ENCODE measurements at places on chromosomes 12 and 14.
A peak's percentile ranks its signal among the peaks of the same experiment; 100 is the strongest.

DNA sequence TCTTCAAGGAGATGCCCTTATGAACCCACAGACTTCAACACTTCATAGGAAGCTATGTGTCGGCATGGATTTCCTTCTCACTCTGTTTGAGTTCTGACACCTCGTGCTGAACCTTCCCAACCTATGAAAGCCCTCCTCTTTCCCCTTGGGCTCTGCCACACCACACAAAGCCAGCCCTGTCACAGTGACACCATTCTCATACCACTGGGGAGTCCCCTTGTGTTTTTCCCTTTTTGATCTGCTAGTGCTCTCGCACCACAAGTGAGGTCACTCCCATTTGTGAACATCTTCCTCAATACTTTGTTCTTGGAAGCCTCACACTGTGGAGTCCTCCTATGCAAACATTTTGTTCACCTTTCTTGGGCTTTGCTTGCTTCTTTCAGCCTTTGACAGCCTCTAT, 264.6 kb upstream of the ALG10 start:
- DNase-seq: no peak

DNA sequence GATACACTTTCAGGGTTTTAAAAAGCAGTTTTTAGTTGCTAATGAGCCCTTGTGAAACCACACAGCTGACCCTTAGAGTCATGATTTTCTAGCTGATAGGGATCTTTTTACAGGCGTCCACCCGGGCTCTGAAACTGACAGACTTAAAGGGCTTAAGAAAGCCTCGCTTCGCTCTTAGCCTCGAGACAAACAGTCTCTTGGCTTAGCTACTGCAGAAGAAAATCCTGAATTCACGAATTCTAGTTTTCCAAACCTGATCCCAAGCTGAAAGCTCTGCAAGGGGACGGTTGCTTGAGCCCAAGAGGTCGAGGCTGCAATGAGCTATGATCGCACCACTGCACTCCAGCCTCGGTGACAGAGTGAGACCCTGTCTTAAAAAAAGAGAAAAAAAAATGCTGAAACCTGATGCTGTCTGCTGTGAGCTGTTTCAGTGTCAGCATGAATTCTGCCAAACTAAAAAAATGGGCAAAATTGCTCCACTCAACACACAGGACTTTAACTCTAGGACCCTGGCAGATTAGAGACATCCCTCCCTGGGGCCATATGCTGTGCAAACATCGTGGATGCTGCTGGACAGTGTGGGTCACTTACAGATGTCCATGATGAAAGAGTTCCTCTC, 3.1 kb upstream of the HPD start:
- no peak for DNase-seq

GRCh38 chr12:20628999-20629398, 66.1 kb upstream of the SLCO1C1 start:
- no peak for DNase-seq

- DNase-seq: peak; percentile 13
Measured at GRCh38 chr14:33839193-33840076, 111.4 kb downstream of the EGLN3 start.

DNA sequence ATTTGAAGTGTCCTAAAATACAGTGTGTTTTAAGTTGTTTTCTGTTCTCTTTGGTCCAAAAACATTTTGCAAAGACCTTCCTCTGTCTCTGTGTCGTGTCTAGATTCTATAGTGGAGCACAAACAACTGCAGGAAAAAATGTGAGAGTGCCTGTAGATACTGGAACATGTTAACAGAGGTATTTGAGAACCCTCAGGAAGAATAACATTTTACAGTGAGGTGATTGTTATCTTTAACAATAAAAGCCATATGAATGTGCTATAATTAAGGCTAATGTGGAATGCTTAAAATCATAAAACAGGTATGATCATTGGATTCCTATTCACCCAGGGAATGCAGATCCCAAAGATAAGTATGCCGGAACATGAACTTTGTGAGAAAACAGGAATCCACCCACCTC, 98.0 kb downstream of the SAMD4A start:
- DNase-seq: no peak

DNA sequence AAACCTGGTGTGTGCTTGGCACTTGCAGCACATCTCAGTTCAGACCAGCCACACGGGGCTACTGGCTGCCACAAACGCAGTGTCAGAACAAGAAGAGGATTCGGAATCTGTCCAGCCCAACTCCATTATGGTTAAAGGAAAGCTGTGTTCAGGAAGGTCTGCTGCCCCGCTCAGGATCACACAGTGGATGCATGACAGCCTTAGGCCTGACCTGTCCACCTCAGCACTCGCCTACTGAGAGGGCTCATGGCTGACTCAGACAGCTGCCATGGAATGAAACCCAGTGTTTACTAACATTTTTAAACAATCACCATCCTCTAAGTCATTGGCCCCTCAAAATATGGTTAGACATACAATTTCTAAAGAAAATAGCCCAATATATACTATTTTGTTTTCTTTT, 5.6 kb upstream of the NIN start:
- DNase-seq: no peak

DNA sequence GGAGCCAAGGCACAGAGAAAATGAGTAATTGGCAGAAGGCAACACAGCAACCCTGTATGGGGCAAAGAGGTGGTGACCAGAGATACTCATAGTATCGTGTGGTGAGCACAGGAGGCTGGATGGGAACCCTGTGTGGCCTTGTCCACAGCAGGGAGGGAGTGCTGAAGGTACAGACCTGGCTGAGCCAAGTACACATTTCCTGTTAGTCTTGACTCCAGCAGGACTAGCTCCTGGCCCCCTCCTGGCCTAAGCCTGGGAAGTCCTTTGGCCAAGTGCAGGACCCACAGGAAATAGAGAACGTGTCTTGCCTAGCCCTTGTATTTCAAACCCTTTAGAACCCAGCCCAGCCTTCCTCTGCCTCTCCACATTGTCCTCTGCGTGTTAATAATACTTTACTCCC, 289.8 kb upstream of the PWP1 start:
- no peak for DNase-seq

GRCh38 chr12:120999191-121000120, 16.8 kb downstream of the C12orf43 start:
- no peak for DNase-seq

DNA sequence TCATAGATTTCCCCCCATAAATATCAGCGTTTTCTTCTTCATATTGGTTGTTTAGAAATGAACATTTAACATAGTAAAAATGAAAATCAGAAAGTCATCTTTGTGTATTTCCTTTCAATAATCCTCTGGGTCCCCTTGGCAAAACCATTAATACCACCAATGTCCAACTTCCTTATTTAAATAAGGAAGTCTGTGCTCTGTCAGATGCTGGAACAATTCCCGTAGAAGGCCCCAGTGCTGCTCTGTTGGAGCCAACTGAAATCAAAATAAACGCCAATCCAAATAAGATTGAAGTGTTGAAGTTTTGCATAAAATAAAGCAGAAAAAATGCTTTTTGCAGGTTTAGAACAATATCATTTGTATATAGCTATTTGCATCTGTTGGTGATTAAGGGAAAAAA, 93.1 kb downstream of the PPM1H start:
- DNase-seq: no peak

GRCh38 chr12:41531147-41531829, 343.2 kb downstream of the PDZRN4 start:
- DNase-seq: no peak

- no peak for DNase-seq
Measured at GRCh38 chr12:55633151-55633550, 3.5 kb upstream of the OR10P1 start.

- DNase-seq: no peak
Measured at GRCh38 chr12:2682296-2683251, 112.2 kb upstream of the FKBP4 start.

DNA sequence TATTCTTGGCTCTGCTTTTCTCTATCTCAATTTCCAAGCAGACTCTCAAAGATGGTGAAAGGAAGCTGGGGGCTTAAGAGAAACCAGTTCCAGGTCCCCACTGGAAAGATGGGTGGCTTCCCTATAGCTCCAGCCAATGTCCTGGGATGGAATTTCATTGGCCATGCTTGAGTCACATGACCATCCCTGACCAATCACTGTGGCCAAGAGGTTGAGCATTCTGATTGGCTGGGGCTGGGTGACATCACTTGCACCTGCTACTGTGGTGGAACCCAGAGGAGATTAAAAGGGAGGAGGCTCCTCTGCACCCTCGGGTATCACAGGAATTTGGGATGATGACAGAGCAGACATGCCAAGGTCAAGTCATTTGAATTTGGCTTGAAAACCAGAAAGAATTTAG, 436.5 kb downstream of the TMEM132D start:
- DNase-seq: no peak

DNA sequence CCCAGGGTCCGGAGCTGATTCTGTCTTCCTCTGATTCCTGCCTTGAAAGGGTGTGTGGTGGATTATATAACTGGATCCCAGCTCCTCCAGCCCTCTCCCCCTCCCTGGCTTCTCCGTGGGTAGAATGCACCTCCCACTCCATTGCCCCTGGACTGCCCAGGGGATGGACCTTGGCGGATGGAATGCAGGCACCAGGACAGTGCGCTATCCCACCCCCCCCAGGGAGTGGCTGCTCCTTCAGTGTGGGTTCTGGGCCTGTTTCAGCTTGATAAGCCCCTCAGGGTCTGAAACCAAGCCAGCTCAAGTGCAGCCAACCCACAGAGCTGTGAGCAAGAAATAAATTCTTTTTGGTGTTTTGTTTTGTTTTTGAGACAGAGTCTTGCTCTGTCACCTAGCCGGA, 112.4 kb upstream of the TMEM132D start:
- no peak for DNase-seq

GRCh38 chr14:74257078-74257940, 18.1 kb downstream of the VSX2 start:
- DNase-seq: peak; percentile 47

DNA sequence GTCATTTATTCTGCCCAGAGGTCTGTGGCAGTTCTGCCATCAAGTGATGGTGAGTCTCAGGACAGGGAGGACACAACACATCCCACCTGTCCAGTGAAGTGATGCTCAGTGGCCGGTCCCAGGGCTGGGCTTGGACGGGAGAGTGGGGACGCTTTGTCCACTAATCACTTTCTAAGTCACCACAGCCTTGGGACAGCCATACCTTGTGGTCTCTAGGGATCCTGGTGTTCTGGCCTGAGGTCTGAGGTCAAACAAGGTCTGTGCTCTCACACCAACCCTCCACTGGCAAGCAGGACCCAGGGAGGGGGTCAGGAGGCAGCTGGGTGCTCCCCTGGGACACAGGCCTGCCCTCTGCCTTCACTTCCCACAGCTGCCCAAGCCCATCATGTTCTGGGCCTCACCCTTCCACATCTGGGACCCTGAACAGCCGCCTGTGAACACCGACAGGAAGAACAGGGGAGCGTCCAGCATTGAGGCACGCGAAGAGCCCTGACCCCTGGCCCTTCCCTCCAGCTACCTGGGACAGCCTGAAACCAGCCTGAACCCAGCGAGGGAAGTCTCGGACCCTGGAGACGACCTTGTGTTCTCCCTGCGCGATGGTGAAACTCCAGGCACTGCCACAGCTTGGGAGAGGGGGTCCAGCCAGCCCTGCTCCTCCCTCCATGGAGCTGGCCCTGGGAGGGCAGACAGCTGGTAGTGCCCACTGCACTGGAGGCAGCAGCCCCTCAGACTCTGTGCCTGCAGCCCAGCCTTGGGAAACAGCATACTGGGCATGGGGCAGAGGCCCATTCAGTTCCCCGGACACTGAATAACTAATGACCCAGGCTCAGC, 19.7 kb upstream of the GPR132 start:
- DNase-seq: no peak

GRCh38 chr12:80802652-80803400, 86.1 kb downstream of the MYF5 start:
- DNase-seq: no peak

GRCh38 chr12:39824505-39825212, 205.1 kb upstream of the ABCD2 start:
- DNase-seq: no peak

DNA sequence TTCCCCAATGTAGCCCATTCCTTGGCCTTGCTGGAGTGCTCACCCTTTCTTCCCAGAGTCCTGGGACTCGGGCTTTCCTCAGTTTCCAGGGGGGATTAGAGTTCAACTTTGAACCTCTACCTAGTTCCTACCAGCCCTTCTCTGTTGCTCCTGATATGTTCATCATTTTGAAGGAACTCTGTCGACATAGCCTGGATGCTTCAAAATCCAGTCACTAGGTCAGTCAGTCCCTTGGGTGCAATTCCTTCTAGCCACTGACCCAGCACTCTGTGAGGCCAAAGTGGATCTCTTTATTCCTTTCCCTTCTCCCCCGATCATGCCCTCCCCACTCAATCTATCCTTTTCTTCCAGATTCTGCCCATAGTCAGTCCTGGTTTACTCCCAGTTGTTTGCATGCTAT, 72.3 kb upstream of the TMCC3 start:
- no peak for DNase-seq

DNA sequence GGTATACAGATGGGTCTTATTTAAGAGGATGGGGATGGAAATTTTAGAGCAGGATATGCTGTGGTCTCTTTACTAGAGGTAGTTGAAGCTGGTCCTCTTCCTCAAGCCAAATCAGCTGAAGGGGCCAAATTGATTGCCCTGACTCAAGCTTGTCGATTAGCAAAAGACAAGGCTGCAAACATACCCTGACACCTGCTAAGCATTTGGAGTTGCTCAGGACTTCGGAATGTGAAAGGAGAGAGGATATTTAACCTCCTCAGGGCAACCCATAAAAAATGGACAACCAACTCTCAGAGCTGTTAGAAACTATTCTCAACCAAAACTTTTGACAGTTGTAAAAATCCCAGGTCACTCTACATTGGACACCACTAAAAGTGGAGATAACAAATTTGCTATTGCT, 15.6 kb downstream of the PTGDR start:
- DNase-seq: no peak

DNA sequence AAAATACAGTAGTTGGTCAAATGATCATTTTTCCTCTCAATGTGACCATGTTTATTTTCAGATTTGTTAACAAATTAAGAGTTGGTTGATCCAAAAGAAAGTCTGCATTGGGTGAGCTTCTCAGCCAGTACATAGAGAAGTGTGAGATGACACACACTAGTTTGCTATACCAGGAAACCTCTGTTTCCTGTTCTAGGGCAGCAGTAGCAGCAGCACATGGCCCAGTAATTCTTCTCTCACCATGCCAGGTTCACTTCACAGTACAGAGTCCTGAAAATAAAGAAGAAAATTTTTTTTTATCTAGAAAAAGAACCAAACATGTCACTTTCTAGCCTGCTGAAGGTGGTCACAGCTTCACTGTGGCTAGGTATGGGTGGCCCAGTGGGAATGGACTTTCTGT, 250.2 kb upstream of the OR4E1 start:
- no peak for DNase-seq

DNA sequence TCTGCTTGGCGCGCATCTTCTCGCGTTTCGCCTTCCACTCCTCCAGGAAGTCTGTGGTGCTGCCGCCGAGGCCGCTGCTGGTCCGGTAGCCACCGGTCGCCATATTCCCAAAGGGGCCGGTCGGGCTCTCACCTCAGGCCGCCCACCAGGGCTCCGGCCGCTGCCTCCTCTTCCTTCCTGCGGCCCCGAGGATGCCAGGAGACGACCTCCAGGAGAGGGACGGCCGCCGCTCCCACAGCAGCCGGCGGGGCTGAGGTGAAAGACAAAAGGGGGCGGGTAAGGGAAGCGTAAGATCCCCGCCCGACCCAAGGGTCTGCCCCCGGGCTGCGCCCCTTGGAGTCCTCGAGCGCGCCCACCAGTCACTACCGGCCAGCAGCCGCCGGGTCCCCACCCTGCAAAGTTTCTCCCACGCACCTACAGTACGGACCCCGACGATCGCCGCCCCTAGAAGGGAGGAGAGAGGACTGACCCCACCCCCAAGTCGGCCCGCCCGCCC, 574 bp downstream of the PAWR start:
- no peak for DNase-seq
